ENCODE measurements at places on chromosomes 4 and X. TPM values are rescaled to one million over a fixed set of nuclear protein-coding genes. Genes with fewer than 3 reads are reported as not detected.

The INTU gene
- total RNA-seq = 1.1 TPM

The SPATA18 gene
- total RNA-seq = 3.5 TPM

The SLC25A53 gene
- 4.9 TPM for total RNA-seq

The DDX60 gene
- total RNA-seq = 2.8 TPM

The NLRP2B gene
- not detected for total RNA-seq

The XAGE1A gene
- total RNA-seq = 53.0 TPM

The PDCL2 gene
- not detected for total RNA-seq

The RNF175 gene
- total RNA-seq = not detected

The PDGFC gene
- total RNA-seq = 3.1 TPM

The TLR8 gene
- total RNA-seq = not detected

The S100P gene
- total RNA-seq = 54.2 TPM

The TADA2B gene
- 14.9 TPM for total RNA-seq

The CXCL6 gene
- total RNA-seq = not detected

The INTS6L gene
- 0.17 TPM for total RNA-seq

The SPANXB1 gene
- total RNA-seq = 2.5 TPM

The ARR3 gene
- not detected for total RNA-seq

The STK26 gene
- total RNA-seq = 10.0 TPM

The CFAP299 gene
- total RNA-seq = not detected

Data from A549 treated with Mapracorat at 1 μM for 4 hours (cell line).